ENCODE measurements at places on chromosomes 11 and 22.

DNA sequence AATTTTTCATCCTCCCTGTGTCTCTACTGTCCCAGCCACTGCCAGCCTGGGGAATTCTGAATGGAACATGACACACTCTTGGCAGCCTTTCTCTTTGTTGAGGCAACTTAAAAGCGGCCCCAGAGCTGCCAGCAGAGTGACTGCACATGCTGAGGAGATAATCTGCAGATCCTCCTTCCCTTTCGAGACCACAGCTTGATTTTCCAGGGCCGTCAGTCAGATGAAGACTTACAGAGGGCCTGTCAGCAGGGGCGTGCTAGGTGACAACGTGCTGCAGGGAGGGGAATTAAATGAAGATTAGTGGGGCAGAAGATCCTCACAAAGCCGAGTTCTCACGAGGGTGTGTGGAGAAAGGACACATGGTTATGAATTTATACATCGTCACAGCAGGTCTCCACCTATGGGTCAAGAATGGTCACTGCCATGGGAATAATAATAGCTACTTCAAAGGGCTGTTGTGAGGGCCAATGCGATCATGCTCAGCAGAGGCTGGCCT, 193.5 kb upstream of the PITPNB start:
- no peak for DNase-seq

- no peak for DNase-seq
Observed at GRCh38 chr11:129323896-129324502, 51.6 kb upstream of the BARX2 start.

- DNase-seq, result no peak
Observed at GRCh38 chr11:113375402-113375801, 12.2 kb upstream of the ANKK1 start.

DNA sequence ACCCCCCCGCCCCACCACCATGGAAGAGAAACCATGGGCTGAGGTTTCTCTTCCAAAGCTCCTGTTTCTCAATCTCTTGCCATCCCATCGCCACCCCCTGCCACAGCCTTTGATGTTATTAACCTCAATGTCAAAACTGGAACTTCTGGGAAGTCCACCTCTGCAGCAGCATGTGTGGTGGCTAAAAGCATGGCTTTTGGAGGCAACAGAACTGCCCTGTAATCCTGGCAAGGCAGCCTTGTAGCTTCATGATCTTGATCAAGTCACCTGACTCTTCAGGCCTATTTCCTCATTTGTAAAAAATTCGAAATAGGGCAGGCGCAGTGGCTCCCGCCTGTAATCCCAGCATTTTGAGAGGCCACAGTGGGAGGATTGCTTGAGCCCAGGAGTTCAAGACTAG, 3.5 kb upstream of the COX8A start:
- DNase-seq, result no peak

GRCh38 chr22:27401321-27401720, 400.2 kb downstream of the MN1 start:
- no peak for DNase-seq

GRCh38 chr11:79857377-79858214, 416.8 kb upstream of the TENM4 start:
- DNase-seq, result no peak

GRCh38 chr11:86421946-86422345, 47.3 kb downstream of the CCDC81 start:
- DNase-seq, result no peak

- no peak for DNase-seq
Observed at GRCh38 chr11:128095466-128095981, 491.8 kb downstream of the ETS1 start.

GRCh38 chr11:85182441-85183387, 444.4 kb downstream of the DLG2 start:
- no peak for DNase-seq

All from T-helper 17 cell (primary cell).